ENCODE measurements at places on chromosomes 1 and 21.
A peak's percentile ranks its signal among the peaks of the same experiment; 100 is the strongest.

- DNase-seq = no peak
Measured at GRCh38 chr1:25118546-25118945, 113.8 kb downstream of the SYF2 start.

GRCh38 chr1:62024690-62025089 lies 170.0 kb upstream of the L1TD1 start:
- DNase-seq = no peak

GRCh38 chr1:81799939-81800694 lies 617 bp upstream of the ADGRL2 start:
- DNase-seq = peak; percentile 85

- no peak for DNase-seq
Measured at GRCh38 chr1:231663211-231663792, 36.7 kb downstream of the DISC1 start.

Data from fibroblast of skin of right biceps (primary cell).